Mesendoderm (in vitro differentiated cells): ENCODE measurements at places on chromosomes 3 and 15.
A peak's percentile ranks its signal among the peaks of the same experiment; 100 is the strongest.

DNA sequence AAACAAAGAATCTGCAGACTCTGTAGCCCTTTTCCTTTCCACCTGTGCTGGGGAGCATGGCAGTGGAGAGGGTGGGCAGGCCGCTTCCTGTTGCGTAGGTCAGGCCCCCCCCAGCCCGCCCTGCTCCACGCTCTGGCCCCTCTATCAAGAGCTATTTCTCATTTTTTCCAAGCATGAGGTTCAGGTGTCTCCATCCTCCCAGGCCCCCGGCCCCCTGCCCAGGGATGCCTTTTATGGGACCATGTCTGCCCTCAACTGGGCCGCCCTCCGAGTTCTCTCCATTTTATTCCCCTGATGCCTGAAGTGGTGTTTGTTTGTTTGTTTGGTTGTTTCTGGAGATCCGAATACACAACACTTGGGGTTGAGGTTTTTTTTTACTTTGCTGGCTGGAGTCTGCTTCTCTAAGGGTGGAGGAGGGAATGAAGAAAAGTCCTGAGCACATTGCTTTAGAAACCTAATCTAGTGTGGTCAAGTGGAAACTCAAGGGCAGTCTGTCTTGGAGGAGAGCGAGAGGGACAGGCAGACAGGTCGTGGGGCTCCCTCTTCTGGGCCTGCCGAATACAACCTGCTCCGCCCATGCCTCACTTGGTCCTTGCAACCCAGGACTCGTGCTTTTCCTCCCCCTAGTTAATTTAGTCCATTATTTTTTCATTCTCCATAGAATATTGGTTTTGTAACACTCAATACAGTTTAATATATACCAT lies 176.5 kb upstream of the LYSMD4 start:
- peak; percentile 64 for DNase-seq

DNA sequence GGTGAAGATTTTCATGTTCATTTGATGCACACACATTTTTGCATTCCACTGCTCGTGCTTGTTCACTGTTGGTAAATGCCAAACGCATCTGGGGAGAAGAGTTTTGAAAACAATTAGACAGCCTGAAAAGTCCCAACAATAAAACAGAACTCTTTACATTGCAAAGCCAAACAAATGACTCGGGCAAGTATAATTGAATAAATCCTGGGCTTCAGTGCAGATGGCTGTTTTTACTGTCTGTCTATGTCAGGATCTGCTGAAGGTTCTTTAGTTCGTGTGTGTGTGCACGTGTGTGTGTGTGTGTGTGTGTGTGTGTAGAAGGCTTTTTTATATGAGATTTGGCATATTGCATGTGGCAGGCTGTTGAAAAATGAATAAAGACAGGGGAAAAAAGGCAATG lies 277.5 kb upstream of the CDIN1 start:
- no peak for DNase-seq

DNA sequence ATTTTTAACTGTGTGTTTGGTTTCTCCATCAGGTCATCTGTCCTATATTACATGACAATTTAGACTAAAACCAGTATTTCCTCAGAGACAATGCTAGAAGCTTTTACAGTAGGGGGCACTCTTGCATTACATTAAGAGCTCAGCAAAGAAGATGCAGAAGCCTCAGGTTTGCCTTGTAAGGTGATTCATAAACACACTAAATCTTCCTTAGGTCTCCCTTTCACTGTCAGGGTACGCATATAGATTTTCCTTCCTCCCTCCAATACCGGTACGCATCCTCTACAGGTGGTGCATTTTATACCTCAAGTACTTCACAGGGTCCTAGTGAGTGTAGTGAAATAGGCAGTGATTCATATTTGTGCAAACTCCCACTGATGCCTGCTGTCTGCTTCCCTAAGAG lies 46.5 kb downstream of the CD86 start:
- DNase-seq: peak; percentile 82

- DNase-seq: peak; percentile 69
Observed at GRCh38 chr15:61449186-61449702, 220.1 kb upstream of the RORA start.

GRCh38 chr3:16794257-16794656 lies 90.5 kb upstream of the PLCL2 start:
- no peak for DNase-seq

DNA sequence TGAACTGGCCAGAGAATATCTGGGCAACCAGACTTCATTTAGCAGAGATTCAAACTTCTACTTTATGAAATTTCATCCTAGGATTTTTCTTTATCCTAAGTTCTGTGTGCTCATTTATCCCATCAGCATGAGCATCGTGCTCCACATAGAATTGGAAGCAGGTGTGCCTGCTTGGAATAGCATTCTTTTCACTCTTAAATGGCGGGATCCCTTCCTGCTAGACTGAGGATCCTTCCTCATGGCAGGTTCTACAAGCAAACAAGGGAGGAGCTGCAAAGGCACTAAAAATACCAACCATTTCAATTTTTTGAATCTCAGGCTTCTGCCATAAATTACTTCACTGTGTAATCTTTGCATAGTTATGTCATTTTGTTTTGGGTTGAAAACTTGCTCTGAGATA lies 74.6 kb upstream of the FLNB start:
- DNase-seq: no peak

DNA sequence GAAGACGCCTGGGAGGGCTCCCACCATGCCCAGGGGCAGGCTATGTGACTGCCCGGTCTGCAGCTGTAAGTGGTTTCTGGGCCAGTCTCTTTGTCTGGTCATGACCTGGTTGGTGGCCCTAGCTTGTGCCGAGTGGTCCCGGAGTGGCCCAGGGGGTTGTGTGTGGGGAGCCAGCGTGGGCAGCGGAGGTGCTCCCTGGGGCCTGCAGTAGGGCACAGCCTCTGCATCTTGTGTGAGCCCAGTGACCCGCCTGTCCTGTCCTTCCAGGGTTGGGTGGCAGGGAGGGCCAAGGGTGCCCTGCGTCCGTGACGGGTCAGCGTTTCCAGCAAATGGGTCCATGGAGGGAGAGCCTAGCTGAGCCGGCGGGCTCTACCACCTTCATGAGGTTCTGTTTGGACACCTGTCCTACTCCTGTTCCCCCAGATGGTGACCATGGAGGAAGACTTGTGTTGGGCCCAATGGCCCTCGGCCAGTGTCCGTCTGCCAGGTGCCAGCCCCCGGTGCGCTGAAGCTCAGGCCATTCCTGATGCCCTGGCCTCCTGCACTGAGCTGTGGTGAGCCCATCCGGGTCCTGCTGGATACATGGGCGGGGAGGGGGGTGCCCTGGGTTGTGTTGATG lies 215.4 kb downstream of the SNRPN start:
- DNase-seq: no peak

DNA sequence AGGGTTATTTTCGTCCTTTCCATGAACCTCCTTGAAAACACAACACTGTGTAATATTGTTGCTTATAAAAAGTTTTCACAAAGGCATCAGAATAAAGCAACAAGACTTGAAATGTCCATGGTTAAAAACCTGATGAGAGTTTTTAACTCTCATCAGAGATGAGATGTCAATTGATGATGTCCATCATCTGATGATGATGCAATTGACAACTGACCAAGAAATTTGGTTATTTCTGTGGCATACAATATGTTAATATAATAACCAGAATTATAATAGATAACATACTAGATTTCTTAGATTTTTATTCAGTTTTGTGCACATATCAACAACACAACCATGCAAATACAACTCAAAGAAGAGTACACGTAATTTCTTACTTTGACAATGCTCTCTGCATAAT lies 15.5 kb upstream of the FNDC3B start:
- DNase-seq: no peak

DNA sequence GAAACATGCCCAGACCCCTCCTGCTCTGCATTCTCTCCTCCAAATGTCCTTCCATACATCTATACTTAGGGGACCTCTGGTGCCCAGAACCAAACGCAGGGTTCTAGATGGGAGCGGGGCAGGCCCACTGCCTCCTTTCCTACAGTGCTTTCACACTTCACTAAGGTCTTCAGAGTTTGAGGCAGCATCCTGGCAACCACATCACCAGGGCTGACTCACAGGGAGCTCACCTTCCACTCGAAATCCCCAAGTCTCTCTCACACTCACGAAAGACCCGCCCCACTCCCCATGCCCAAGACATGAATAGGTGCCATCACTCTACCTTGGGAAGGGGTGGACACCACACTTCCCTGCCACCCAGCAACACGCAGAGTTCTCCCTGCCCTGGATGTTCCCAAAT lies 18.9 kb downstream of the HOMER2 start:
- no peak for DNase-seq

GRCh38 chr3:38602576-38603250 lies 46.8 kb downstream of the SCN5A start:
- DNase-seq: no peak

DNA sequence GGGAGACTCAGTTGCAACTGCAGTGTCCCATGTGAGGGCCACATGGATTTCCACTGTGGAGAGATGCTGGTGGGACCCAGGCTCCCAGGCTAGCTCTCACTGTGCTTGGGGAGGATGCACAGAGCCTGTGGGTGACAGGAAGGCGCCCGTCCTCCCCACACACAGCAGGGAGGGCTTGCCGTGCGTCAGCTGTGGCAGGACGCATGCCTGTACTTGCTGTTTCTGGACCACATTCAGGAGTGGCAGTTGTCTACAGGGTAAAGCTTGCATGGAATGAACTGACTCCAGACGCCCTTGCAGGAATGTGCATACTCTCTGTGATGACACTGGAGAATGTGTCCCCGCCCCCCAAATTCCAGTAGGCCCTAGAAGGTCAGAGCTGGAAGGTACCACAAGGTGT lies 63.8 kb upstream of the SNRPA1 start:
- peak; percentile 65 for DNase-seq

DNA sequence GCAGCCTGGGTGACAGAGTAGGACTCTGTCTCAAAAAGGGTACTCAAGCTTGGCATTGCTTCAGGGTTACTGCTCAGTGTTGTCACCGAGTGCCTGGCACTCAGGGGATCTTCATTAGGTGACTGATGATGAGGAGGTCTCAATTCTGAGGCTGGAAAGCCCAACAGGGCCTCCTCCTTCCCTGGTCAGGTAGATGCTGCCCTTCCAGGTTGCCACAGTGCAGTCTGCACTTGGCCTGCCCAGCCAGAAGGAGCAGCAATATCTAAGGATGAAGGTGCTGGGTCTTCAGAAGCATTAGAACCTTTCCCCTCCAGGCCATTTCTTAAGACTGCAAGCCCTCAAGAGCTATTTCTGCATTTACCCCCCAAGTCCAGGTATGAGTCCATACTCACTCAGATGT lies 42.0 kb downstream of the PGPEP1L start:
- no peak for DNase-seq

- no peak for DNase-seq
Observed at GRCh38 chr3:36372534-36372935, 7.8 kb upstream of the STAC start.

- peak; percentile 96 for DNase-seq
Observed at GRCh38 chr3:27714692-27715453, 7.2 kb downstream of the EOMES start.

- DNase-seq: no peak
Observed at GRCh38 chr3:188446014-188446413, 292.1 kb downstream of the LPP start.

DNA sequence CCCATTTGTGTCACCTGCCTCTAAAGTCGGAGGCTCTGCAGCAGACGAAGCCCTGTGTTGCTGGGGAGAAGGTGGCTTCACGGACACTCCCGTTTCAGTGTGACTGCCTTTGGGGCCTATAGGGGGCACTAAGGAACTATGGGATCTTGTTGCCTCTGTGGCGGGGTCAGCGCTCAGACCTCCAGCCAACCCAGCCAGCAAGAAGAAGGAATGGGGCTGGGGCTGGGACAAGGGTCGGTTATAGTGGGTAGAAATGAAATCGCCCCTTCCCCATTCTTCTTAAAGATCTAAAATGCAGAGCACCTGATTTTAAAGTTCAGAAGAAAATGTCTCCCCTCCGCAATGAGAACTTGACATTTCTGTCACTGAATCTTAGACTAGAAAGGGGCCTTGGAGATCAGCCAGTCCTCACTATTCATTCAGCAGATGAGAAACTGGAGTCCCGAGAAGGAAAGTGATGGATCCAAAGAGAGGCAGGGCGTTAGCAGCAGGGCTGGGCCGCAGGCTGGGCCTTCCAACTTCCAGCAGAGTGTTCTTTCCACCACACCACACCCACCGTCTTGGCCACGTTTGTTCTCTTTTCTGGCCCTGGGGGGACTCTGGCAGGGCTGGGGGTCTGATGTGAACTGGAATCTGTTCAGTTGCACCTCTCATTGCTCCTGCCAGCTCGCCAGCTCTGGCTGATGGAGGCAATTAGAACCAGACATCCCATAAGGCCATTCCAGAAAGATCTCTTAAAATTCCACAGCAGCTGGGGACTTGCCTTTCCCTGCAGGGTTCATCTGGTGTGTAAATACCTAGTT lies 195.4 kb downstream of the OPA1 start:
- peak; percentile 92 for DNase-seq

DNA sequence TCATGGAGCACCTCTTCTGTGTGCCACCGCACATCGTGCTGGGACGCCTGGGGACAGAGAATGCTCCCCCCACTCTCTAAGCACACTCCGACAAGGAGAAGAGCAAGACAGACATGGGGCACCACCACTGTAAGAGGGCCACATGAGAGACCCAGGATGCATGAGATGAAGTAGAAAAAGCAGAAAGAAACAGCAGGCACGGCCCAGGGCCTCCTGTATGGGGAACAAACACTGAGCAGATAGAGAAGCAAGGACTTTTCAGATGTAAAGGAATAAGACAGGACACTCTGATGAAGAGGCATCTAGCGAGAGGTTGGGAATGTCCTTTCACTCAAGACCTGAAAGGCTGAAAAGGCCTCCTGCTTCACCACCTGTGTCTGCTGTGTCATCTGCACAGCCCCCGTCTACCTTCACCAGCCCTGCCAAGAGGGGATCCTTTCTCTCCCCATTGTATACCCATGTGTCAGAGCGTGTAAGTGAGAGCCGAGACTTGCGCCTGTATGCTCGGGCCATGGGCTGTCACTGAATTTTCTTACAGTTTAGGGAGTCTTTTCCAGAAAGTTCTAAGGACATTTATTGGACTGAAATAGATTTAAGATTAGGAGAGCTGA lies 125.6 kb downstream of the LRRK1 start:
- no peak for DNase-seq

- no peak for DNase-seq
Observed at GRCh38 chr3:32236377-32236776, 2.1 kb upstream of the CMTM8 start.
